Esophagus muscularis mucosa (tissue), 4 donors: ENCODE measurements at places on chromosomes 2 and 18. TPM values are rescaled to one million over a fixed set of nuclear protein-coding genes. Genes with fewer than 3 reads are reported as not detected.

GRCh38 chr2:30249354-30249753 is 18.0 kb downstream of the LBH start:
- no peak for DNase-seq

DNA sequence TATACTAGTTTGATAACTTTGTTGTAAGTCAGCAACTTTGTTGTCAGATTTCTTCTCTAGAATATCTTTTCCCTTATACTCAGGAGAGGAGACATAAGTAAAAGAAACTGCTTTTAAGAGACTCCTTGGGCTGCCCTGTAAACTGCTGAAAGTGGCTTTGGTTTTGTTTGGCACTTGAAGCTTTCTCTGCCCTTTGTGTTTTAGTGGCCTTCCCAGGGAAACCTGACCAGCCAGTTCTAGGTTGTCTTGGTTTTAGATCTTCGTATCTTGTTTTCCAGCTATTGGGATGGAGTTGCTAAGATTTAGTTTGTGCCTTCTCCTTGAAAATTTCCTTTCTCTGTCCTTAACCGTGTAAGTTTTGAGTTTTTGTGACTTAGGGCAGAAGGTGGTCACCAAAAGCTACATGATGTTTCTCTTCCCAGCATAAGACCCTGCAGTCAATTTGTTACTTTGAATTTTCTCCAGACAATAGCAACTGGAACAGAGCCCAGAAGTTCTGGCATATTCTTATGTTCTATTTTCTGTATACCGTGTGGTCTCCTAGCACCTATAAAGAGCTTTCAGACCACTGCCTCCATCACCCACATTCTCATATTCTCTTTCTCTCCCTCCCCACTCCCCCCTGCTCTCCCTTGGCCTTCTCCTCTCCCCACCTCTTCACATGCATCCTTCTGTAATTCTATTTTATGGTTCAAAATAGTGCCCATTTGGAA is 81.1 kb downstream of the BOLA3 start:
- DNase-seq: no peak

- no peak for DNase-seq
Observed at GRCh38 chr2:6556755-6557154, 309.0 kb downstream of the CMPK2 start.

DSG4 gene
- not detected for total RNA-seq

DNA sequence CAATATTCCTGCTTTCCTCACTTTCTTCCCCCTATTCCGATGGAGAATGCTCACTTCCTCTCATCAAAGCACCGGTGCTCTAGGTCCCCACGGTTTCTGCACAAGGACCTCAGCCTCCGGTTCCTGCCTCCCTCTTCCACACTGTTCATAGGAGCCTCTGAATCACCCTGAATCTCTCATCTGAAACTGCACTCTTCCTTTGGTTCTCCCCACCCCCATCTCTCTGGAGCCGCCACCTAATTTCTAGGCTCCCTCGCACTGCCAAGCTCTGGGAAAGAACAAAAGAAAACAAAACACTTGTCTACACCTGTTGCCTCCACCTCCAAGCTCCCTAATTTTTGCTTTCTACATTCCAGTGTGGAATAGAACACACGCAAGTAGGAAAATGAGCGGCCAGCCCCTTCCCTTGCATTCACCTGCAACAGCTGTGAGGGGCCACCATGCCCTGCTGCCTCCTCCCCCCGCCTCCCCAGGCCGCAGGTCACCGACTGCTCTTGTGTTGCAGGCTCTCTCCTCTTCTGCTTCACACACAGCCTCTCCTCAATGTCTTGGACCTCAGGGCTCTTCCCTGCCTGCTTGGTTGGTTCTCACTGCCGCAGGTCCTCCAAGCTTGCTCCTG is 9.6 kb downstream of the FBXO15 start:
- DNase-seq: no peak

GRCh38 chr2:24886691-24887304 is 33.2 kb downstream of the ADCY3 start:
- DNase-seq: no peak

DNAJC5G gene
- total RNA-seq: not detected

SEH1L gene
- total RNA-seq: 27.7 TPM

DNA sequence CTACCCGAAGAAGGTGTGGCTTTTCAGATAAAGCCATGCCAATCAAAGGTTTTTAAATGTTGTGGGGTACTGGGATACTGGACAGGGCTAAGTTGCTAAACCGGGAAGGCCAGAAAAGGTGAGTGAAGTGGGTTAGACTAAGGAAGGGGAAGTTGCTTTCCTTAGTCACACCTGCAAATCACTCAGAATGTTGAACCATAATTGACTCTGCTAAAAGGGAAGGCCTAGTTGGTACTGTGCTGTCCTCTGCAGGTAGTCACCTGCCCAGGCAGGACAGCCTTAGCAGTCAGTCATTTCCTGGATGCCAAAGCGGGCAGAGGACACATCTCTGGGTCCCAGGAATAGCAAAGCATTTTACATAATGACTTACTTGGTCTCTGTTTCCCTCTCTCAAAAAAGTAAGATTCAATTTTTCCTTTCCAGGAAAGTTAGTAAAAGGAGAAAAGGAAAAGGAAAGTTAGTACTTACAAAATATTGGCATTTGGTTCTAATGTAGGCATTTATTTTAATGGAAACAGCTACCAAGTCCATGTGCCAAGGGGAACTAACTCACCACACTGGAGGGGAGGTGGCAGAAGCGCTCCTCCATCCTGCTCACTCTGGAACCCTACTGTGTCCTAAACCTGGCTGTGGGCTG is 60.3 kb downstream of the RFTN2 start:
- DNase-seq: no peak

DNA sequence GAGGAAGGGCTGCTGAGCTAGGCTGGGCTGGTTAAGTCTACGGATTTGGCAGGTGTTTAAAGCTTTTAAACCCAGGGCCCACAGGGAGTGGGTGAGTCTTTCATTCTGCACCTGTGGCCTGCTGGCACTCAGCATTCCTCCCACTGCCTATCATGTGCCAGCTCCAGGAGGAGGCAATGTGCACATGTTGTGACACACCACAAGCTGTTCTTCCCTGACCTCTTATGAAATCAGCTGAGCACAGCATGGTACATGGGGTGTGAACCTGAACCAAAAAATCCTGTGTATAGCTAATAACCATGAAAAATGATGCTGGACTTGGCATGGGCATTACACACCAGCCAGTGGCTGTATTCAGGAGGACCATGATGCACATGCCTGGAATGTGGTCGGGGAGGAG is 297.9 kb upstream of the MMADHC start:
- DNase-seq: no peak

DNA sequence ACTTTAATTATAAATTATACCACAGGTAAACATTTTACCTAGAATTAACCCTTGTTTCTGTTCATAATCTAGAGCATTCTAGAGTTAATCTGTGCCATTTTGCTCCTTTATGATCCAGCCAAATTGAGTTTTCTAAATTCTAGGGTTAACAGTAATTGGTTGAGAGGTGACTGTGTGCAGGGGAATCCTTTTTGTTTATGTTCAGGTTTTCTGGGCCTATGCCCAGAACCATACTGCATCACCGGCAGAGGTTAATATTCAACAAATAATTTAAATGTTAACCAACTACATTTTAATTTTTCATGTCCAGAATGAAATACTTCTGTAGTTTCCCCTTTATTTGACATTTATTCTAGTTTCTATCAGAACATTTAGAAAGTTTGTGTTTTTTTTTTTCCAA is 32.3 kb downstream of the CARF start:
- DNase-seq: no peak

LYPD1 gene
- total RNA-seq: not detected

CLEC4F gene
- 0.63 TPM for total RNA-seq

DNA sequence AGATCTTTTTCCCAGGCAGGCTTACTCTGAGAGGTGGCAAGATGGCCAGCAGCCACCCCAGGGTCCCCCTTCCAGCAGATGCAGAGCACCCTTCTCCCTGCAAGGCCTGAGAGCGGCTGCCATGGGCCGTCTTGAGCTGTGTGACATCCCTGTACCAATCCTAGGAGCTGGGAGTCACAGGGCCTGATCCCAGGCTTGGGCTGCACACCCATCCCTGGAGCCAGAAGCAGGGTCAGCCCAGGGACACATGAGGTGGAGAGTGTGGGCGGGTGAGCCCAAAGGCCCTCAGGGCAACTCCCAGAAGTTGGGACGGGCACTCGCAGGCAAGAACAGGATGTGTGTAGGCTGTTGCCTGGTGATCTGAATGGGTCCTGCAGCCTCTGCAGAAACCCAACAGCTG is 40.5 kb downstream of the CROCC2 start:
- DNase-seq: no peak

DNA sequence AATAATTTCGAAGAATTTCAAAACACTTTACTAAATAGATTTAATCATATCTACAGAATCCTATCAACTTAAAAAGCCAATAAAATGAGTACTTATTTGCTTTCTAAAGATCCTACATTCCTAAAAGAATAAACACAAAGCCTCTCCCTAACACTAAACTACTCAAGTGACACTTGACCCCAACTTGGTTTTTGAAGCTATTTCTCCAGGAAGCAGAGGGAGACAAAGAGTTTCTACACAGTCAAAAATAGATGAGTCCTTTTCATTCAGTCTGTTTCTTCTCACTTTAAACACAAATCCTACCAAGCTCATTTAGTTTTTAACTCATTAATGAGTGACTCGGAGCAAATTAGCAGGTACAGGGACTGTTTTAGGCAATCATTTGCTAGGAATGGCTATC is 2.1 kb downstream of the ATL2 start:
- no peak for DNase-seq

DNAH6 gene
- 0.13 TPM for total RNA-seq

ABHD1 gene
- not detected for total RNA-seq

- DNase-seq: no peak
Observed at GRCh38 chr2:190711069-190711468, 62.2 kb downstream of the NAB1 start.

STAT1 gene
- total RNA-seq: 46.7 TPM

TMEM169 gene
- 0.52 TPM for total RNA-seq

- no peak for DNase-seq
Observed at GRCh38 chr18:28789502-28789901, 612.6 kb upstream of the CDH2 start.

DNA sequence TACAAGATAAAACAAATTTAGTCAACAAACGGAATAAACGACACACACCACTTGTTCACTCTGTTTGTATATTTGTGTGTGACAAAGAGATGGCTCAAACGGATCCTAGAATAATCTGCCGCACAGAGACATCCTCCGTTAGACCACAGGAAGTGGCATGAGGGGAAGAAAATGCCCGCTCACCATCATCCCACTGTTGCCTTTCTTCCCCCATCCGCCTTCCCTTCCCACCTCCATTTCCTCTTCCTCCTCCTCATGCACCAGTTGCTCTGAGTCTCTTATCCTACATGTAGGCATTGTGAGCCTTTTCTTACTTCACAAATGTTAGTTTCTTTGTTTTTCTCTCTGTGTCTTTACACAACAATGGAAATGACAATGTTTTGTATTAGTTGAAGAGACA is 228.5 kb upstream of the SMIM21 start:
- DNase-seq: no peak

DNA sequence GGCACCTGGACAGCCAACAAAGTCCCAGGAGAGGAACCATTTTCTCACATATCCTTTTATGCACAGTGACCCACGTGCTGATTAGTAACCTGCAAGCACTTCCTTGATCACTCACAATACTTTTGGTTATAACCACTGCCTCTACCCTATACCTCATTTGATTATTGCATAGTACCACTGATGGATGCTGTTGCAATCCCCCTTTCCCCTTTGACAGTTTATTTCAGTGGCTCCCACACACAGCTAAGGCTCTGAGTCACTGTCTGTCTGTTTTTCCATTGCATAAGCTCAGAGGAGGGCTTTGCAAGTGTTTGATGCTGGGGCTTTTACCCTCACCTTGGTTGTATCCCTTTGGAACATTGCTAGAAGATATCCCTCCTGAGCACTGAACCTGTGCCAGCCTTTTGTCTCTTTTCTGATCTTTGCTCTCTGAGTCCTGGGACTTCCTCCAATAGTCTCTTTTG is 101.7 kb upstream of the RBBP8 start:
- no peak for DNase-seq

SIX3 gene
- total RNA-seq: 0.19 TPM

DNA sequence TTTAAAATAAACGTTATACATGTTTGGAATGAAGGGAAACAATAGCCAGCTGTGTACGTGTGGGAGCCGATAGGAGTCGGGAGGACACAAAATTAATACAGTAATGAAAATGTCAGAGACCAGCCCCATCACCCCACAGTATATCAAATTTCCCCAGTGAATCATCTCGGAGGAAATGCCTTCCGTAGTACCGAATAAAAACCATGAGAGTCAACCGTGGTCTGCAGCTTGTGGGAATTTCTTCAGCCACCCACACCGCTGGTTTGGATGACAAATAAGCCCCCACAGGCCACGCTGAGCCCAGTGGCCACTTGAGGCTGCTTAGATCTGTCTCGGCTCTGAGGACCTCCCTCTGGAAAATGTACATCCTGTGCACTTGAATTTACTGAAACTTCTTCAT is 133.7 kb downstream of the COL6A3 start:
- no peak for DNase-seq

DNA sequence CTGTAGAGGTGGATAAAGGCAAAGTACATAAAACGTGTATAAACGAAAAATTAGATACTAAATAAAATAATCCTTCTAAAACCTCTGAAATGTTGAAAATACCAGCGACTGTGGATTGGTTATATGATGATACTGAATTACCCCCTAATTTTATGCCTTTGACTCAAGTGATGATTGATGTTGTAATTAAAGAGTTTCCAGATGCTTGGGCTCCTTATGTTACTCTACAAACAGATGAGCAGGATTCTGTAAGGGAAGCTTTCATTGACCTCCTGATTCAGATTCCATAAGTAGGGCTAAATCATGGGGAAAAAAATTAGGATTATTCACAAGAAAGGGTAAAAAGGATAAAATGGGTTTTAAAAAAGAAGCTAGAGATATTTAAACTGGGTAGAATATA is 418.2 kb upstream of the SLC39A10 start:
- no peak for DNase-seq

DNA sequence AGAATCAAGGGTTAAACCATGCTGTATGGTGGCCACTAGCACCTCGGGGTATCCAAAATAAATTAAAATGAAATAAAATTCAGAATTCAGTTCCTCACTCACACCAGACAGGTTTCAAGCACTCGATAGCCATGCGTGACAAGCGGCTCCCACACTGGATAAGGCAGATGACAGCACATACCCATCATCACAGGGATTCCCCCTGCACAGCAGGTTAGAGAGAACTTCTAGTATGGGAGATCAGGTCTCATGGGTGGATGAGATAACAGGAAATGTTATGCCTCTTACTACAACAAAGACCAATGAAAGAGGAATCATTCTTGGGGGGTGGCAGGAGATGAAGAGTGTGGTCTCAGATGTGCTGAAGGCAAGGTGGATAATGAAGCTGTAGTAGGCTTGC is 121.9 kb upstream of the ACAA2 start:
- no peak for DNase-seq

GRCh38 chr18:75492852-75493251 is 65.3 kb upstream of the SMIM21 start:
- no peak for DNase-seq

GRCh38 chr2:239035997-239036731 is 188.3 kb downstream of the TWIST2 start:
- no peak for DNase-seq

DNA sequence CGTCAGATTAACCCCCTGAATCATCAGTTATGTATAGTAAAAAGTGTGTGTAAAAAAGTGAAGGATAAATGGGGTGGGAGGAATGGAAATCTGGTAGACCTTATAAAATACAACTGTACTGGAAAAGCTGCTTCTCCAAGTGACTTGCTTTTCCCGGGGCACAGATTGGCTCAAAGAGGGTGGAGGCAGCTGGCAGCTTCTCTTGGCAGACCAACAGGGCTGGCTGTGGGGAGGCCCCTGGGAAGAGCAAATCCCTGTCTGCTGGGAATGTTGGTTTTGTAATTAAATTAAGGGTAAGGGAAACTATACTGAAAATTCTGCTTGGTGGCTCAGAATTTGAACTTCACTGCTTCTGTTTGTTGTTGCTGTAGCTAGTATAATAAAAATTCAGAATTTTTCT is 154.2 kb upstream of the DLX2 start:
- no peak for DNase-seq
